Activated CD4-positive, alpha-beta T cell treated with anti-CD3 and anti-CD28 coated beads, Interleukin-10, Interleukin-2, amounts not matched to agents 100 ng/mL and 50 ng/mL, durations not matched to agents 16 hours and 8 hours (primary cell): ENCODE measurements at places on chromosomes 2 and 18.

DNA sequence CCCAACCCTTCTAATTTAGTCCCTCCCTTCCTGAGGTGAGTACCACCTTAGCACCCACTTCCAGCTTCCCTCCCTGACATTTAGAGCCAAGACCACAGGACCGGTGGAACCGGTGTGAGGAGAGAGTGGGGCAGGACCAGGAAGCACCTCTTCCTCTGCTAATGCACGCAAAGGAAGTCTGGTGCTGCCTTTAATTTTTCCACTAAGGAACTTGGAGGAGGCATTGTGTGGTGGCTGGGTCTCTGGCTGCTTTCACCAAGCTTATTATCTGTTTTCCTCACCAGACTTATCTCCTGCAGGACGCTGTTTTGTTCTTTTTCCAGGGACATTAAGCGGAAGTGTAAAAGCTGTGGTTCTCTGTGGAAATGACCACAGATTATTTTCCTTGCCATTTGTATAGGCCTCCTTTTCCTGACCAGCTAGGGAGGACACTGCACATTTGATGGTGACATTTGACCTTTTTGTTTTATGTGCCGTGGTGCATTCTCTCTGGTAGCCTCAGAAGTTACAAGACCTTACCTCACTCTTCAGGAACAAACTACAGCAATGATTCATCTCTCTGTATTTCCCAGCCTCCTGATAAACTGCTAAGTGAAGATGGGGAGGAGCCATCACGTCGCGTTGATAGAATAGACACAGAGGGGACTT lies 39.8 kb upstream of the SPTBN1 start:
- DNase-seq: no peak

- no peak for DNase-seq
Observed at GRCh38 chr2:188522517-188522916, 230.8 kb downstream of the GULP1 start.

GRCh38 chr18:50182511-50182910 lies 12.4 kb downstream of the MYO5B start:
- DNase-seq: no peak

DNA sequence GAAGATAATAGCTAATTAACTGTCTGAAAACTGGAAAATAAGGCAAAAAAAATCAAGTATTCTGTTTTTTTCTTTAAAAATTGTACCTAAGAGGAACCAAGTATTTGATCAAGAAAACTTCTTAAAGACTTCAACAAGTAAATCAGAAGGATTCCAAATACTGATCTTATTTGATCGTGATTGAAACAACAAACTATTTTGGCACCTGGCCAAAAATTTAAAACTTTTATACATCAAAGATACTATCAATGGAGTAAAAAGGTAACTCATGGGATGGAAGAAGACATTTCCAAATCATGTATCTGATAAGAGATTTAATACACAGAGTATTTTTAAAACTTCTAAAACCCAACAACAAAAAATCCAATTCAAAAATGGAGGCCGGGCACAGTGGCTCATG lies 46.7 kb downstream of the CFAP210 start:
- no peak for DNase-seq

DNA sequence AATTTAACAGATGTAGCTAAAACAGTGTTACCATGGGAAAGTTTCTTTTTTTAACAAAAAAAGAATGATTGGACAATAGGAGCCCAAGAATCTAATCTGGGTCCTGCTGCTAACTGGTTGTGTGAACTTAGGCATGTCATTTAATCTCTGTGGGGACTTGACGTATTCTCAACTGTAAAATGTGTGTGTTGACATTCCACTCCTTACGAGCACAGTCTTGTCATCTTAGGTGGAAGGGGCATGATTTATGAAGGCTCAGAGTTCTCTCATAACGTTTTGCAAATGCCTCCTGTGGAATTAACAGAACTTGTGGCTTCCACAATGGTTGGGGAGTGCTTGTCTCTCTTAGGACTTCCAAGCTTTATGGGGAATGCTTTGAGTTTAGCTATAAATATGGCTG lies 125.9 kb upstream of the SATB2 start:
- DNase-seq: no peak

GRCh38 chr2:60095202-60095815 lies 458.1 kb downstream of the BCL11A start:
- DNase-seq: no peak

- DNase-seq: no peak
Observed at GRCh38 chr2:25976983-25977741, 5.1 kb downstream of the KIF3C start.

- no peak for DNase-seq
Observed at GRCh38 chr2:222283634-222284033, 15.2 kb downstream of the PAX3 start.
